Sigmoid colon (tissue), 7 donors: ENCODE measurements at places on chromosomes 6 and 20. TPM values are rescaled to one million over a fixed set of nuclear protein-coding genes. Genes with fewer than 3 reads are reported as not detected.

- no peak for DNase-seq
Observed at GRCh38 chr6:16966791-16967469, 134.9 kb upstream of the STMND1 start.

- peak; percentile 89 for DNase-seq
Observed at GRCh38 chr20:56628873-56629463, at the start of gene TFAP2C. TFAP2C (plus strand) TSS chr20:56629306; CDS start chr20:56629545, 239 bp downstream.

TGM3 gene
- total RNA-seq = not detected

DNA sequence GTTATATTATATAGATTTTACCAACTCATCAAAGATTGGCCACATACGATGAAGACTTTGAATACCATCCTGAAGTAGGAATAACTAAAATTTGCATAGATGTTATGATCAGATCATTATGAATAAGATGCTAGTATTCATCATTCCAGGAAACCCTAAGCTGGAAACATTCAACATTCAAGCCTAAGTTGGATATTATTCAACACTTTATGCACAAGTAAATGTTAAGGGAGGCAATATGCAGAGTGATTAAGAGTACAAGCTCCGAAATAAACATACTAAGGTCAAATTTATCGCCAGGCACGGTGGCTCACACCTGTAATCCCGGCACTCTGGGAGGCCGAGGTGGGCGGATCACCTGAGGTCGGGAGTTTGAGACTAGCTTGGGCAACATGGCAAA lies 30.4 kb downstream of the NSFL1C start:
- DNase-seq = no peak

GRCh38 chr20:40689100-40689942 lies at the start of gene MAFB:
MAFB (minus strand) TSS chr20:40689236; CDS start chr20:40688850, 386 bp downstream.
- peak; percentile 96 for DNase-seq

DNA sequence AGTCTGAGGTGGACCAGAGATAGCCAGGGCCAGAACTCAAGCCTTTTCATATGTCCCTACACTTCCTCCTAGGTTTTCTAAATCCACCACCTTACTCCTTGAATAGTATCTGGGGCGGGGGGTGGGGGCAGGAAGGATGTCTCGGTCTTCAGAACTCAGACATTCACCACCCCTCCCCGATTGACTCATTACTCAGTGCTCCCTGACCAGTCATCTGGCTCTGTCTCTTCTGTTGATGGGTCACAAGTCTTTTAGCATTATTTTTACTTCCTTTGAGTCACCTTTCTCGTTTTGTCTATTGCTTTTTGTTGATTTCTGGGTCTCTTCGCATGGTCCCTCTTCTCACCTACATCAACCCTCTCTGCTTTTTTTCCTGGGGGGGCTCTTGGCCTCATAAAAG lies 23.3 kb downstream of the NOX3 start:
- DNase-seq = no peak

DNA sequence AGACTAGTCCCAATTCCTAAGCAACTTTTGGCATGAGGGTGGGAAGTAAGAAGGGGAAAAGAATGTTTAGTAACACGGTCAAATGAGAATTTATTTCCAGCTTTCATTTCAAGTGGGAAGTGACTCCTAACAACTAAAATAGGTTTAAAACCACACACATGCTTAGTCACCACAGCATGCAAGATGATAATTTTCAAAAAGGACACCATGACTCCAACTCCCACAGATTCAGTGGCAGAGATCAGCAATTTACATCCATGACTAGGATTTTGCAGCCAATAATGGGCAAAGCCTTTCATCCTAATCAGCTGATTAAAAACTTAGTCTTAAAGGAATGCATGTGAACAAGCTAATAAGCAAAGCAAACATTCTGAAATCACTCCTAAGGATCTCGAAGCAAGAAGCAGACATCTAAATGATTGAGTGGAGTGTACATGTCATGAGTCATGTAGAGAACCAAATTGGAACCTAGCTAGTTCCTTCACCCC lies 48.1 kb upstream of the GCLC start:
- DNase-seq = no peak

GRCh38 chr6:27624694-27625262 lies 151.9 kb upstream of the ZNF184 start:
- no peak for DNase-seq

DNA sequence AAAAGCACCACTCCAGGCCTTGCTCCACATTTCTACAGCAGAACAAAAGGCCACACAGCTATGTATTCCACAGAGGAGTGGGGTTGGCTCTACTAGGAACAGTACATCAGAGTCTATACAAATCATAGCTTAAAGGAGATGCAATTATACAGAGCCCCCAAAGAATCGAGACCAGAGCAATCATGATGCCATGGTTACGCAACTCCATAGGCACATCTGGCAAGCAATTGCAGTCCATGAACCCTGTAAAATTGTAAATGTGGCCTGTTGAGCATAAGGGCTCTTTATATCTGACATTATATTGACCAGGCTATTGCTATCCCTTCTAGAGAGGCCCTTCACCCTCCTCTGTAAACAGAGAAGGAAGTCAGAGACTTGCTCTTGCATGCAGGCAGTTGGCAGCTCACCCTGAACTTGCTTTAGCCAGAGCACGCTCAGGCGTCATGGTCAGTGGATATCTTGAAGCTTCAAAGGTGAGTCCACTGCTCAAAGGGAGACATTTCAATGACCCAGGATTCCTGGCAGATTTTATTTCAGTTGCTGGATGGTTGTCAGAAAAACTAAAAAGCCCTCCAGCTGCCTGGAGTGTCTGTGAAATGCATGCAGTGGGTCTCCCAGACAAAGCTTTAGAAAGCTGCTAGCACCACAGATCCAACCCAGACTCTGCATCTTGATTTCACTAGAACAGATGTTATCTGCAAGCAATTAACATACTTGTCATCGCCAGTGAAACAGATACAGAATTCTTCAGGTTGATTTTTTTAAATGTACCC lies 357.2 kb downstream of the CENPW start:
- DNase-seq = no peak
